ENCODE measurements at places on chromosomes 7 and 10.

GRCh38 chr7:2999078-2999500, 44.6 kb downstream of the CARD11 start:
- no peak for DNase-seq

GRCh38 chr7:122143376-122143750, 686 bp downstream of the AASS start:
- peak; percentile 38 for DNase-seq

- DNase-seq, result peak; percentile 20
Observed at GRCh38 chr10:128173386-128173785, 47.2 kb upstream of the MKI67 start.

- peak; percentile 51 for DNase-seq
Observed at GRCh38 chr7:47266799-47267198, 315.1 kb downstream of the TNS3 start.

DNA sequence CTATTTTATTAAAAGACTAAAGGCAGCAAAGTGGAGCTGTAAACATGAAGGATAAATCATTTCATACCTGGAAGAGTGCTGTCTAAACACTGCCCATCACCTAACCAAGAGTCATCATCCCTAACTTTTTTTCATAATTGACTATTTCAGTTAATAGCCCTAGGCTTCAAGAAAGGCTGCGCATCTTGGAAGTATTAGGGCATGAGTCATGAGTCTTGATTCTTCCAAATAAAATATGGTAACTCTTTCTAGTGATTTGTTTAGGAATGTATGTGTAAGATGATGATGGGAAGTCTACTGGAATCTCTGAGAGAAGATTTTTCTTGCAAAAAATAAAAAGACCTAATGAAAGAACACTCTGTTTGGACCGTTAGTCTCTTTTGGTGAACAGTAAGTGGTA, 207.7 kb upstream of the AHR start:
- peak; percentile 67 for DNase-seq

GRCh38 chr10:8504499-8504898, 450.0 kb downstream of the GATA3 start:
- no peak for DNase-seq

DNA sequence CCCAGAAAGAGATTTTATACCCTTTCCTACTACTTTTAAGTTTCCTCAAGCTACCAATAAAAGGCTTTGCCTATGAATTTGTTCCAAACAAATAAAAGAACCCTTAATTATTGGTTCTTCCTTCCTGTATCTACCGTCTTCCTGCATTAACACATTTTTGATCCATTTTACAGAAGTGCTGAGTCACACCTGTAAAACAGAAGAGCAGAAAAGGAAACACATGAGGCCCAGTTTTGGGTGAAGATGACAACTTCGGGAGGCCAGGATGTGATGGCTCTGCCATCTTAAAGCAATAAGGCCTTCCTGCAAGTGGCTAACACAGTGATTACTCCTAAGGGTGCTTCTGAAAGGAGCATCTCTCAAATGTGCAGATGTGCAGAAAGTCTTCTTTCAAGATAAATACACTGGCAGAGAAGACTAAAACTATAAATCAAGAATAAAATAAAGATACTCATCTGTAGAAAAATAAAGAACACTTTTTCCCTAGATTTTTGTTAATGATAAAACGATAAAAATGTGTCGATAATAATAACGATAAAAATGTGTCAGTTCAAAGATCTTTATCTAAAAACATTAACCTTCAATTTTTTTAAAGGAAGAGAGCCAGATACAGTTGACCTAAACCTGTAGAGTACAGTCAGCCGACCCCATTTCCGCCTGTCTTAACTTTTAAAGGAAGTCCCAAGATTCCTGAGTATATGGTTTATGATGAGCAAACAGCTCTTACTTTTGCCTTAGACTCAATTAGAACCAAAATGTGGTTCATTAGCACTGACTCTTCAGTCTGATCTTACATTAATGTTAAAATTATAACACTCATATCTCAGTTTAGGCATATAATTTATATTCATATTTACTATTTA, 108.6 kb downstream of the UBE2H start:
- no peak for DNase-seq

DNA sequence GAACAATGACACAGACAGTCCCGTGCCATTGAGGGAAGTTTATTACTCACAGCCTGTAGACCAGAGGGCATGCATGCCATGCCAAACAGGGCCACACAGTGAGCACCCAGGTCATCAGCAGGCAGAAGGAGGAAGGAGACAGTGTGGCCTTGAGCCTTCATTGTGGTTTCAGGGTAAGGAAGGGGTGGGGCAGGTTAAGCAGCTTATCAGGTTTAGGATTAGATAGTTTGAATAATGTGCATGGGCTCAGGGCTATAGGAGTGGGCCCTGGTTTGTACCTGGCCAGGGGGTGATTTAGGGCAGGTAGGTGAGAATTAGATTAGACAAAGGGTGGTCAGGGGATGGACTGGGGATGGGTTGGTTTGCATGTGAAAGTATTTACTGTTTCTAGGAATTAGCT, 67.9 kb downstream of the ADCY1 start:
- DNase-seq, result no peak

DNA sequence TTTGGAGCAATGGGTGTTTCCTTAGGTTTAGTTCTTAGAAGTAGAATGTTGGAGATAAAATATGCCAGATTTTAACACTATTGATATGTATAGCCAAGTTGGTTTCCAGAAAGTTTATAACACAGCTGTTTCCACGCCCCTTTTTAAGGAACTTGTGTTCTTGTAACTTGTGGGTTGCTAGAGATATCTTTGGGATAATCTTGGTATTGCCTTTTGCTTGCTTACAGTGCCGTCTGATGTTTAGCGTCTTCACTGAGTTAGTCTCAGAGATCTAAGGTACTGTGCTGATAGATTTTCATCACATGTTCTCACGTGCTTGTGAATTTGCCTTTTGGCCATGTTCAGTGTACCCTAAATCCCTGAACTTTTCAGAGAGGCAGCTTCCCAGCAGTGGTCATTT, 12.4 kb downstream of the TMEM248 start:
- no peak for DNase-seq

GRCh38 chr7:78734626-78735025, 718.8 kb downstream of the MAGI2 start:
- no peak for DNase-seq

GRCh38 chr10:95312986-95313495, 22.2 kb upstream of the PDLIM1 start:
- no peak for DNase-seq

- no peak for DNase-seq
Observed at GRCh38 chr10:28872587-28873165, 195.4 kb downstream of the BAMBI start.

GRCh38 chr7:128347647-128348097, 4.0 kb upstream of the RBM28 start:
- no peak for DNase-seq

DNA sequence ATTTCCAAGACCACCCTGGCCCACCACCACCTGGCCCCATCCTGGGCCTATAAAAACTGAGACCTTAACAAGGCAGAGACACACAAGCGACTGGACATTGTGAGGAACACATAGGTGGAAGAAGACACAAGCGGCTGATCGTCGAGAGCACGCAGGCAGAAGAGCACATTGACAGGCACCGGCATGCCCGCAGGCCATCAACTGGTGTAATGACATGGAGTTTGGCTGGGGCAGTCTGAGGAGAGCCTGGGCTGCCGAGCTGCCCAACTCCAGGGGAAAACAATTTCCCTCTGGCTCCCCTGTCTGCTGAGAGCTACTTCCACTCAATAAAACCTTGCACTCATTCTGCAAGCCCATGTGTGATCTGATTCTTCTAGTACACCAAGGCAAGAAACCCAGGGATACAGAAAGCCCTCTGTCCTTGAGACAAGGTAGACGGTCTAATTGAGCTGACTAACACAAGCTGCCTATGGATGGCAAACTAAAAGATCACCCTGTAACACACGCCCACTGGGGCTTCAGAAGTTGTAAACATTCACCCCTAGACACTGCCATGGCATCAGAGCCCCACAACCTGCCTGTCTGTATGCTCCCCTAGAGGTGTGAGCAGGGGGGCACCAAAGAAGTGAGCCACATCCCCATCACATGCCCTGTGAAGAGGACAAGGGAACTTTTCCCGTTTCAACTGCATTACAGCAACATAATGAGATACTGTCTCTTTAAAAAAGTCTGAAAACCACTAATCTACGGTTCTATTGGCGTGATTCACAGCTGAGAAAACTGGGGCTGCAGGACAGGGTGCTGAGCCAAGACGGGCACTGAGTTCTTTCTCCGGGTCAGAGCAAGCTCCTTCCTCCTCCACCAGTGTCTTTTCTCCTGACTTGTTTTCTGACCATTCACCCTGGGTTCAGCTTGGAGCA, 18.5 kb upstream of the TNS3 start:
- DNase-seq, result peak; percentile 84

GRCh38 chr7:44286618-44287487, 38.5 kb downstream of the CAMK2B start:
- DNase-seq, result no peak

GRCh38 chr7:155230169-155230593, 67.5 kb upstream of the INSIG1 start:
- peak; percentile 100 for DNase-seq

- peak; percentile 37 for DNase-seq
Observed at GRCh38 chr10:87093632-87094372, 841 bp downstream of the GLUD1 start.

DNA sequence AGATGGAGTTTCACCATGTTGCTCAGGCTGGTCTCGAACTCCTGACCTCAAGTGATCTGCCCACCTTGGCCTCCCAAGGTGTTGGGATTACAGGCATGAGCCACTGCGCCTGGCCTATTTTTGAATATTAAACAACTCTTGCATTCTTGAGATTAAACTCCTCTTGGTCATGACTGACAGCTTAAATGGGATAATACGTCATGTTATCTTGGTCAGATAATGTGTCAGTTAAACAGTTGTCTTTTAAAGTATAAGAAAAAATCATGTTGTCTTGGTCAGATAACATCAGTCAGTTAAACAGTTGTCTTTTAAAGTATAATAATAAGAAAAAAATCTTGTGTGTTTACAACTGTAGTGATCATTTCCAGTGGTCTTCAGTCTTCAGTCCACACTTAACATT, 73.6 kb upstream of the SYPL1 start:
- DNase-seq, result no peak

- DNase-seq, result no peak
Observed at GRCh38 chr10:77492368-77492994, 145.1 kb downstream of the KCNMA1 start.

- DNase-seq, result no peak
Observed at GRCh38 chr7:88167721-88168120, 52.1 kb downstream of the SRI start.

- DNase-seq, result no peak
Observed at GRCh38 chr10:70169011-70169410, 1.3 kb downstream of the SAR1A start.

- no peak for DNase-seq
Observed at GRCh38 chr10:44552726-44553125, 167.8 kb upstream of the CXCL12 start.

DNA sequence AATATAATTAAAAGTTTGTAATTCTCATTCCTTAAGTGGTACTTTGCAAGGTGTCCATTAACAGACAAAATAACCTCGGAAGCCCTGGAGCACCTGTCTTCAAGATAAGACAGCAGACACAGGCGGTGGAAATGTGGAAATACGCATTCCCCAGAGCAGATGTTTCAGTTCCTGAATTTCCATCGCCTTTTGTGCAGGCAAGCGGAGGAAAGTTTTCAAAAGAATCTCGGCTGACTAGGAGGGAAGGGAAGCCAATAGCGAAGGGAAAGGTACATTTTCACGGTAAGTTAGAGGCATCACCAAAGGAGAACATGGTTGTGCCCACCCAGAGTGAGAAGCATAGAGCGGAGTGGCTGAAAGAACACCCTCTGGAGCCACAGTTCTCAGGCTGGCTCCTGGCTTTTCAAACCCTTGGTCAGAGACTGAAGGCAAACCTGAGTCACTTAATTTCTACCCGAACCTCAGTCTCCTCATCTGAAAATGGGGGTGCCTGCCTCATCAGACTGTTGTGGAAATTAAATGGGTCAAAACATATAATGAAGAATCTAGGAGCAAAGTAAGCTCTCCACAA, 13.6 kb downstream of the CPA1 start:
- DNase-seq, result no peak

GRCh38 chr7:29224726-29225125, 30.2 kb downstream of the CHN2 start:
- DNase-seq, result no peak

- DNase-seq, result no peak
Observed at GRCh38 chr7:158111049-158111751, 476.4 kb downstream of the PTPRN2 start.

GRCh38 chr10:68208424-68209042, 23.4 kb downstream of the ATOH7 start:
- DNase-seq, result peak; percentile 81

DNA sequence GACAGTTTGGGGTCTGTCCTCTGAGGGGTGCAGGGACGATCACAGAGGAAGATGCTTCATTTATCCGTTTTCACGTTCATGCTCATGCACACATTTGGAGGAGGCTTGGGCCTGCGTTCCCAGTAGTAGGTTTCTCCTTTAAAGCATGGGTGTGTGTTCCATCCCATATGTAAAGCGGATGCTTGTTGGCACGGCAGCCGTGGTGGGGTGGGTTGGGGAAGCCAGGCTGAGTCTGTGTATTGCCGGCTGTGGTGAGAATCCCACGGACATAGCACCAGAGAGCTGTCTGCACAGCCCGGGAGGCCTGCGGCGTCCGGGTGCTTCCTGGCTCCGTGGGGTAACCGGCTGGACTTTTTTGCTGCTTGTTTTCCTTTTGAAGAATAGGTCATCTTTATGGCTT, 440 bp downstream of the JAKMIP3 start:
- DNase-seq, result no peak

DNA sequence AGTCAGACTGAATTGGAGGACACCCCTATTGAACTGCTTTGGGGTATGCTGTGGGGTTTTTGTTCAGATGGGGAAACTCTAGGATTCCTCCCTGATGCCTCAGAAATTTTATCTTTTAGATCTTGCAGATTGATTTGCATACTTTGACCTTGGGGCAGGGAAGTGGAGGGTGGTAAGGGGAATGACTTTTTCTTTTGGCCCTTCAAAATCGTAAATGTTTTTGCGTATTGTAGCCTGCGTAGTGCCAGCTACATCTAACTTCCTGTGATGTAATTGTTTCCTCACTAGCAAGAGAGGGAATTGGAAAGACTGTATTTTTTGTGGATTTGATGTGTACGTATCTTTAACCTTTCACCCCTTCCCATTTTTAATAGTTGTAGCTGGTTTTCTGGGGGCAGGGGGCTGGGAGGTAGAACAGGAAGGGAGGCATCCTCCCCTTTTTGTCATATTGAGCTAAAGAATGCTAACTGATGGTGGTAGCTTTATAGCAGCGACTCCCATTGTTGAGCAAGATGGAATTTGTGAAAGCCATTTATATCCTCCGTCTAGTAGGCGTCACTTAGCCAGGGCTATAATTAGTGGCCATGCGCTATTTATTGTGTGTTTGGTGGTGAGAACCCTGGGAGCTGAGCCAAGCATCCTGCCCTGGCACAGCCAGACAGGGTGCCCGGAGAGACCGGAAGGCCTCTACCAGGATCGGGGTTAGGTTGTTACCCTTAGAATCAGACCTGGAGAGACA, 11.3 kb downstream of the DUSP5 start:
- no peak for DNase-seq

GRCh38 chr10:125134483-125134848, 25.9 kb downstream of the CTBP2 start:
- no peak for DNase-seq
